ENCODE measurements at places on chromosomes 1 and 21.

DNA sequence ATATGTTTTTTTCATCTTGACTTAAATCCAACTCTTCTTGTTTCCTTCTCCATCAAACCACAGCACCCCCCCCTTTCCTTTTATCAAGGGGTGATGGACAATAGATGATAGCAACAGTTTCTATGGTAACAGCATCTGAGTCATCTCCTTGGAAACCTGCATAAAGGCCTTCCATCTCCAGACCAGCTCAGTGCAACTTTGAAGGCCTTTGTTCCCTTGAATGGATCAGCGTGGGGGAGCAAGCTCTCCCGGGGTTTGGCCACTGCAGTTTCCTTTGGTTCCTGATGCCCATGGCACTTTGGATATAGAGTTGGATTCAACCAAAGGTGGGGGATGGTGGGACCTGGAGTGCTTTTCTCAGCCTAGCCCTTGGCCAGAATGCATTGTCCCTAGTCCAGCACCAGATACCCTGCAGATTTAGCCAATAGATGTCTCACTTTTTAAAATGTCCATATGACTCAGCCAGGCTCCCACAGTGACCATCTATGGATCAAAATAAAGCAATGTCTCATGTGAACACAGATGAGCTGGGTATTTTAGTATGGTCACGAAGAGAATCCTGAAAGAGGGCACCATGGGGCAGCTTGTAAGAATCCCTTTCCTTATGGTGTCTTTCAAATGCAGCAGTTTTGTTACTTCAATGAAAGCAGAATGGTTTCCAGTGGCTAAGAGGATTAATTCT lies 127.7 kb downstream of the SPATA46 start:
- no peak for DNase-seq

DNA sequence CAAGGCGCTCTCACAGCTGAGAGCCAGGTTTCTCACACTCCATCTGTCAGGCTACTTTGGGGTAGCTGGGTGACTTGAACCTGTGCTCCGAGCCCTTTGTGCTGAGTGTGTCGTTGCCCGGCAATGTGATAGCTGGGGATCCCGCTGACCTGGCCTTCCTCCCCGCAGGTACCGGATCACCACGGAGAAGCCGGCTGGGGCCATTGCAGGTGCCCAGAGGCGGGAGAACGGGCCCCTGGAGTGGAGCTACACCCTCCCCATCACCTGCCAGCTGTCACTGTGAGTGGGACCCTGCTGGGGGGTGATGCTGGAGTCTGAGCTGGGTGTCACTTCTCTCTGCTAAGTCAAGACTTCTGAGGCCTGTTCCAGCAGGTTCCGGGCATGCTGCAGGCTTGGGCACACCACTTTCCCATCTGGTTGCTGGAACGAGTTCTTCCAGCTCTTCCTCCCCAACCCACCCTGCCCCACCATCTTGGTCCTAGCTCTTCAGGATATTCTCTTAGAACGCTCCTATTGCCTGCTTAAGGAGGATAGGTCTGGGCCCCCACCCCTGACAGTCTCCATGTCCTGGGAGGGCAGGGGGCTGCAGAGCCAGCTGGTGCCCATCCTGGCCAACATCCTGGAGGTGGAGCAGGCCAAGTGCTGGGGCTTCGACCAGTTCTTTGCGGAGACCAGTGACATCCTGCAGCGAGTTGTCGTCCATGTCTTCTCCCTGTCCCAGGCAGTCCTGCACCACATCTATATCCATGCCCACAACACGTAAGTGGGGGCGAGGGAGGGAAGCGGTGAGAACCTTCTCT lies 7.5 kb downstream of the IKBKE start:
- DNase-seq, result no peak

DNA sequence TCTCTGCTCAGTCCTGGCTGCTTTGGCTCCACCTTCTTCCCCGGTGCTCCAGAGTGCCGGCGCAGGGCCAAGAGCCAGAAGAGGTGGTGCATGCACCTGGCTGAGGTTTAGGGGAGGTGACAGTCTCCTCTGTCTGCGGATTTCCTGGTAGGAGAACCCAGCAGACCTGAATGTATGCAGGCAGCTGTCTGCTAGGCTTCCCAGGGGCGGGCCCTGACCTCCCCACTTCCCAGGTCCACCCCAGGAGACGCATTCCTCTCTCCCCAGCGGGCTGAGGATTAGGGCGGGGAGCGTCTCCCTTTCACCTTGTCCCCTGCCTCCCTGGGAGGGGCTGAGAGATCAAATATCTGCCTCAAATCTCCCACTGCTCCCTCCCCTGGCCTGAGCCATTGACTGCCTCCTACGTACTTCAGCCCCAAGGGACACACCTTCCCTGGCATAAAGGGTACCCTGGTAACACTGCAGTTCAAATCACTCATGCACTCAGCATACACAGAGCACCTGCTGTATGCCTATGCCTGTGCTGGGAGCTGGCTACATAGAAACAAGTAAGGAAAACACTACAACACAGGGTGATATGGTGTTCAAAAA lies 27.5 kb downstream of the DMBX1 start:
- no peak for DNase-seq

- DNase-seq, result no peak
These were observed 2.6 kb downstream of the ERG start for GRCh38 chr21:38495696-38496095.

Measured in activated CD8-positive, alpha-beta memory T cell treated with anti-CD3 and anti-CD28 coated beads for 48 hours (primary cell).